NCI-H2107 (cell line): ENCODE measurements at places on chromosomes 11 and 22.

DNA sequence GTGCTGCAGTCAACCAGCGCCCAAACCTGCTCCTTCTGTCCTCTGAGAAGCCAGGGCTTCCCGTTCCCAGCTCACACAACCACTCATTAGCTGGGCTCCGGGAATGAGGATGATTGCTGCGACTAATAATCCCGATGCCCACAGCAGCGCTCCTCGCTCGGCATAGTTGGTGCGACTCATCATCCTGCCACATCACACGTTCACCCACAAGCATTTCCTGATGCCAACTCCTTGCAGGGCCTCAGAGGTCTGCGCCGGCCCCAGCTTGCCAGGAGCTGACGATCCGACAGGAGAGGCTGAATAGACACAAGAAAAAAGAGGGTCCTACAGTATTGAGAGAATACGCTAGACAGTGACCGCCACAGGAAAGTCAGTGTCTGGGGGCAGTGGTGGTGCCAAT is 10.6 kb upstream of the CSNK1E start:
- DNase-seq = no peak

- DNase-seq = no peak
Measured at GRCh38 chr11:1494650-1495049, 8.1 kb upstream of the MOB2 start.

DNA sequence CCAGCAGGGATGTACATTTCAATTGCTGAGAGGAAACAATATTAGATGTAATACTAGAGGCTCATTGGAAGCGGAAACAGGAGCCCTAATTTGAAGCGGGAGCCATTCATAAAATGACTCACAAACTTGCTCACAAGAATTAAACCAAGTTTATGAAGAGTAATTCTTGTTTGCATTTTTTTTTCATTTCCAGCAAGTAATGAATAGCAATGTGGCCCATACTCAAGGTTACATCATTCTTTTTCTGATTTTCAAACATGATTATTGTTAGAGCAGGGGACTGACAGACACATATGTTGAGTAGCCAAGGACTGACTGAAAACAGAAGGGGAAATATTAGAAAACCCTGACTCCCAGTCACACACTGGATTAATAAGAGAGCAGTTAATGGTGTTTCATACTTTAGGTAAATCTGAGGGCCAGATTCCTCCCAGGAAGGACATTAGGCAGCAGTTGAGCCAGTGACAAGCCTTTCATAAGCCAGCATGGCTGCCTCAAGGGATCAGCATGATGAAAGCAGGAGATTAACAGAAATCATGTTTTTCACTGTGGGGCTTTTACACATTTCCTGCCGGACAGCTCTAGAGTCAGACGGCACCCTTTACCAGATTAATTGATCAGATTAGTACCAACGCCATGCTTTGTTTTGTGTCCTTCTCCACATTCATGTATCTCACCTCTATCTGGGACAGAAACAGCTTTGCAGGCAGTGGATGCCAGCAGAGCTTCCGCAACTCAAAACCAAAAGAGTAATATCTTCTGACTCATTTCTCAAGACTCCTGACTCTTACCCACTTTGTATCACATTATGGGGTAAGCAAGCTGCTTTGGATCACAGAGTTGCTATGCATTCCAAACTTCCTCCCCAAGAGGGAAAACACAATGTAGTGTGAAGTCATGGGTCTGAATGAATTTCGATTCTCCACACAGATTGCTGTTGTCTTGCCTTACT is 831.6 kb downstream of the KCNA4 start:
- DNase-seq = no peak

DNA sequence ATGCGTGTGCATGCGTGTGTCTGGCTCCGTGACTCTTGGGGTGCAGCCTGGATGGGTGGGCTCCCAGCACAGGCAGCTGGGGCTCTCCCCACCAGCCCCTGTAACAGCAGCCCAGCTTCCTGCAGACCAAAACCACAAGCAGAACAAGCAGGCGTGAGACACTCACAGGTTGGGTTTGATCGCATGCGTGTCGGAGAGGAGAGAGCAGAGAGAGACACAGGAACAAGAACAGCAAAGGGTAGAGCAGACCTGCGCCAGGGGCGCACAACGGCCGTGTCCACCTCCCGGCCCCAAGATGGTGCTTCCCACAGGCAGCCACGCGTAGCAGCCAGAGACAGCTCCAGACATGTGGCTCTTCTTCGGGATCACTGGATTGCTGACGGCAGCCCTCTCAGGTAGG is at the start of gene CD6:
TSS of gene CD6 (plus strand) at position 161 of the 400 bp plus-strand sequence. CDS start at position 347, 186 bp downstream.
- DNase-seq = no peak

DNA sequence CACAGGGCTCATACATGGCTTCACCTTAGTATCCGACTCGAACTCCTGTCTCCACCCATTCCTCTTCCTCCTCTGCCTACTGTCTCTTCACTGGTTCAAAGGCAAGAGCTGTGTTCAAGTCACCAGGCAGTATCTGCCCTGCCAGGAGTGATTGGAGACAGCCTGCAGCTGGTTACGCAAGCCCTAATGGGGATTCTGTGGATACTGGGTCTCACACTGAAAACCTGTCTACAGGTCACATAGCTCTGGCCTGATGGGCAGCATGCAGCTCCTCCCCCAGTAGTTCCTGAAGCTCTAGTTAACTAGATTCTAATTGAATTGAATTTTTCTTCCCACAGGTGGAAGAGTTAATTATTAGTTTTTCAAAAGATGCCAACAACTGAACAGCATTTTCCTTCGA is 332.2 kb downstream of the TMEM135 start:
- DNase-seq = no peak

GRCh38 chr11:116275635-116276034 is 497.2 kb downstream of the BUD13 start:
- no peak for DNase-seq

DNA sequence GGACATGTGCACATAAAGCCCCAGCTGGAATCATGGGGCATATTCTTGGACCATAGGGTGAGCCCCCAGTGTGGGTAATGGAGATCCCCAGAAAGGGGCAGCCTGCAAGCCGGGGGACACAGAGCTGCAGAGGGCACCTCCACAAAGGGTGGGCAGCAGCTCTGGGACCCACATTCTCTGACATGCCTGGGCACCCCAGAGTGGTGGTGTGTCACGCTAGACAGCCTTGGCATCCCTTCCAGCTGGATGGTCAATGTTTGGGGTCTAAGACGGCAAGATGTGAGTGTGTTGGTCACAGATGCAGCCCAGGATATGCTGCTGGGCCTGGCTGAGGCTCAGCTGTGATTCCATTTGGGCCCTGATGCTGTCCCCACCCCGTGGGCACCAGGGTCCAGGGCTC is 9.7 kb downstream of the ADORA2A start:
- DNase-seq = no peak

DNA sequence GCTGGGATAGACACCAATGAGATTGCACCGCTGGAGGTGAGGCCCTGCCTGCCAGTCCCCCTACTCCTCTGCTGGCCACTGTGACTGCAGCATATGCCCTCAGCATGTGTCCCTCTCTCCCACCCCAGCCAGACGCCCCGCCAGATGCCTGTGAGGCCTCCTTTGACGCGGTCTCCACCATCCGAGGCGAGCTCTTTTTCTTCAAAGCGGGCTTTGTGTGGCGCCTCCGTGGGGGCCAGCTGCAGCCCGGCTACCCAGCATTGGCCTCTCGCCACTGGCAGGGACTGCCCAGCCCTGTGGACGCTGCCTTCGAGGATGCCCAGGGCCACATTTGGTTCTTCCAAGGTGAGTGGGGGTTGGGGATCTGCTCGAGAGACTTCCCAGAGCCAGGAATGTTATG is 5.7 kb upstream of the SMARCB1 start:
- no peak for DNase-seq

- no peak for DNase-seq
Measured at GRCh38 chr11:94809251-94809650, 41.1 kb downstream of the AMOTL1 start.
